ENCODE measurements at places on chromosomes 4 and X.

- no peak for DNase-seq
These were observed 329.9 kb downstream of the ARHGAP10 start for GRCh38 chr4:148061795-148062194.

GRCh38 chr4:22670956-22671355, 21.8 kb upstream of the GBA3 start:
- DNase-seq = no peak

DNA sequence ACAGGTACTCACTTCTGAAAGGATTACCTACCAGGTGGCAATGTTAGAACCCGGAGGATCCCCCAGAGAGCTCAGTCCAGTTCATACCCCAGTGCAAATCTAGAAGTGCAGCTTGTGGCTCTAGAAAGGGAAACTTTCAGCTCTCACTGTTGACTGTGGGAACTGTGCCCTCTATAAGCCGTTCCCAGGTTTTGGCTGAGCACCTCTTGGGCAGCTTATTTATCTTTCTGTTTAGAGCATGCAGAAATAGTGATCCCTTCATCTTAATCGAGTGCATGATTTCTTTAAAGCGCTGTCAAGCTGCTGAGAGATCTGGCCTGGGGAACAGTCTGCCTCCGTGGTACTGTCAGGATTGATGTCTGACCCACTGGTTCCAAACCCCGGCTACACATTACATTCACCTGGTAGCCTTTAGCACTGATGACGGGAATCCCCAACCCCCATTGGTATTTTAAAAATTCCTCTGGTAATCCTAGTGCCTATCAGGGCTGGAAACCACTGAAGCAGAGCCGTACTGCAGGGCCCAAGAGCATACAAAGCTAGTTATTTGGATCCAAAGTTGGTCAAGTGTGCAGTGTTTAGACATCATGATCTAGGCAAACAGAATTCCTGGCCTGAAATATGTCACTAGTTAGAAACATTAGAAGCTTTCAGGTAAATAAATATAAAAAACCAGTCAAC, 103.2 kb downstream of the KLHL8 start:
- no peak for DNase-seq

GRCh38 chr4:7425124-7425523, 9.6 kb downstream of the PSAPL1 start:
- DNase-seq = no peak

DNA sequence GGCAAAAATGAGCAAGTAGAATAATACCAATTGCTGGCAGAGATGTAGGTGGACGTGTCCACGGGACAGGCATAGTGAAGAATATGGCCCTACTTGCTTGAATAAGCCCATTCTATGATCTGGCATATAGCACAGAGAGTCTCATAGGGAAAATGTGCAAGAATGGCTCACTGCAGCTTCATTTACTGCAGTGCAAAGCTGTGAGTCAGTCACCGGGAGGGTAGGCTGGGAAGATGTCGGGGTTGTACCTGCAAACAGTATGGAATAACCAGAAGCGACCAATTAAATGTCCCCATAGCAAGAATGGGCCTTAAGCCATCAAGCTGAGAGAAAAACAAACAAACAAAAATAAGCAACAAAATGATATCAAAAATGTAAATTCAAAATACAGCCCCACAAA, 74.3 kb downstream of the DHX15 start:
- no peak for DNase-seq

GRCh38 chr4:52143815-52144214, 92.7 kb downstream of the SPATA18 start:
- no peak for DNase-seq

GRCh38 chrX:22136711-22137110, 104.6 kb downstream of the PHEX start:
- no peak for DNase-seq

- no peak for DNase-seq
These were observed 84.9 kb downstream of the SPCS3 start for GRCh38 chr4:176404621-176405020.

DNA sequence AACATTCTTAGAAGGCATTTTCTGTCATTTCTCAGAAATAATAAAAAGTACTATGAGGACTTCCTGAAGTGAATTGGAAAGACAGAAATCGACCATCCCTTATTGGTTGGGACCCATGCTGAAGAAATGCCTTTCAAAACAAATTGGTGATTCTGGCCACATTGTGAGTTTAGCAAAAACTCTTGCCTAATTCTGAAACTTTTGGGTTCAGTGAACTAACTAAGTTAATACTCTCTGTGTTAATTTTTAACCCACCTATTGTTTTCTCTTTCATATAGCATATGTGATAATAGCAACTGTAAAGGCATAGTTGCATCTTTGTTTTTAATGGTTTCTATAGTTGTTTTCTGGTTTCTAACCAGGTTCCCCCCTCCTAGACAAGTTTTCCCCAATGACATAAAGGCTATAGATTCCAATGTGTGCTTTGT, 129.3 kb upstream of the FAT1 start:
- DNase-seq = no peak

- DNase-seq = no peak
These were observed 50.0 kb downstream of the TET2 start for GRCh38 chr4:105196523-105197145.

- no peak for DNase-seq
These were observed 740.1 kb upstream of the PITX2 start for GRCh38 chr4:111362941-111363361.

- DNase-seq = no peak
These were observed 102.9 kb upstream of the LRPAP1 start for GRCh38 chr4:3634894-3635820.

GRCh38 chr4:61443813-61444510, 243.8 kb downstream of the ADGRL3 start:
- DNase-seq = no peak

GRCh38 chrX:107577933-107578332, 50.4 kb upstream of the PRPS1 start:
- DNase-seq = no peak

DNA sequence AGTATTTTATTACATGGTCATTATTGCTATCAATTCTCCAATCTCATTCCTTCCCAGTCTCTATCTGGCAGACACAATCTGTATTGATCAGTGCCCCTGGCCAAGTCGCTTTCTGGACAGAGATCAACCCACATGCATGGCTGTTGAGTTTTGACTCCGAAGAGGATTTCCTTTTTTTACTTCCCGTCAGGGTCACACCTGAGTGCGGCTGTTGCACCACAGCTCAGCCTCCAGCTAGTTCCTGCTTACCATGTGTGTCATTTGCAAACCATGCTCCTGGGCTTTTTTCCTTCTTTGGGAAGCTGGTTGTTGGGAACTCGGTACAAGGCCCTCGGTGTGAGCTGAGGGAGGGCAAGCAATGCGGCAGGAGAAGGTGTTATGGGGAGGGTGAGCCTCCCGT, 11.7 kb downstream of the MAGED2 start:
- no peak for DNase-seq

GRCh38 chr4:80112236-80112635, 39.2 kb upstream of the ANTXR2 start:
- no peak for DNase-seq

GRCh38 chrX:153739754-153740486, 15.3 kb downstream of the ABCD1 start:
- no peak for DNase-seq

DNA sequence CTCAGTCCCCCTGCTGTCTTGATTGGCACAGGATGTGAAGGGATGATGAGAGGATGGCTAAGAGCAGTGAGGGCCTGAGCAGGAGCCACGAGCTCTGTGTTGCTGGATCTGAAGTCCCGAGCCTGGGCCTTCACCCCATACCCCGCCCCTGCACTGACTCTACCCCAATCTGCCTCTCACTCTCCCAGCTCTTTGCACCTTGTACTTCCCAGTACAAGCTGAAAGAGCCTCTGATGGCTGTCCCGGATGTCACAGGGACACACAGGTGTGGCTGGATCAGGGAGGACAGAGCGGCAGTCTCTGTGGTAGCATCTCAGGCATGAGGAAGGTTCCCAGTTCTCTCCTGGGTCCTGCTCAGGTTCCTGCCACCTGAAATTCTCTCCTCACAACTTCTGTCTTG, 103.6 kb downstream of the CHIC2 start:
- no peak for DNase-seq

- no peak for DNase-seq
These were observed 82.7 kb downstream of the MBNL3 start for GRCh38 chrX:132406106-132406505.

DNA sequence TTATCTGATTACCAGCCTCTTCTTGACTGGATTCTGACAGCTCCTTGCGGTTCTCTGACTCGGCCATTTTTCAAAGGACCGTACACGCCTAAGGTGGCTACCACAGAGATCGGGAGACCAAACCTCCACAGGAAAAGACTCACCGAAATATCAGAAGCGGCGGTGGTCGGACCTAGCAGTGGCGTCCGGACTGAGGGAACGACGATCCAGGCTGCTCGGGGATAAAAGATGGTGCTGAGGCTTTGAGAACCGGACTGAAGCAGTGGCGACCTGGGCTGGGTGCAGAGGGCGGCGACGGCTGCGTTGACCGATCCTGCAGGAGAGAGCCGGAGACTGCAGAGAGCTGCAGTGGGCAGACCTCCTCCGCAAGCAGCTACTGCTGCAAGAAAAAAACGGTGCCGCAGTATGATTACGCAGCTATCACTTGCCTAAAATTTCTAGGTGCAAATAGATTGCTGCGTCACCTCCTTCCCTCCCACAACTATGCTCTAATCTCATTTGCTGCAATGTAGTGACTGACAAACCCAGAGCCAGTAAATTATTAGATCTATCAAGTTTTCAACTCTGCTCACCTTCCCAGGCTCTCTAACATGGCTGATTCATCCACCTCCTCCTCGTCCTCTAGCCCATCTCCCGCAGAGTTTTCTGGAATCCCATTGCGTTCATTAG, at the start of gene NAP1L2:
NAP1L2 (minus strand) TSS at position 426 of the 669 bp plus-strand sequence; CDS start at position 67, 359 bp downstream.
- DNase-seq = peak; percentile 76

GRCh38 chr4:85151371-85151770, 184.9 kb upstream of the WDFY3 start:
- DNase-seq = no peak

GRCh38 chr4:102764901-102765300, 4.1 kb upstream of the MANBA start:
- DNase-seq = no peak

DNA sequence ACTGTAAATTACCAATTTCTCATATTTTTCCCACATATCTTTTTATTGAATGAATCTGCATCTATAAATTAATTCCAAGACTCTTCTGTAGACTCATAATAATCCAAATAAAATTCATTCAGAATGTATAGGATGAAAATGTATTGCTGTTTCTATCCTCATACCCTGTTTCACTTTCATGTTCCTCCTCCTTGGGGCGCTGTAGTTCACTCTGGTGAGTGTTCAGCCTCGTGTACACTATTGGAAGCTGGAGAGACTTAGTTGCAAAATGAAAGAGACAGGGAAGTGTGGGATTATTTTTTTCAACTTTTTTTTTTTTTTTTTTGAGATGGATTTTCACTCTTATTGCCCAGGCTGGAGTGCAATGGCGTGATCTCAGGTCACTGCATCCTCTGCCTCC, 296.1 kb downstream of the TLL1 start:
- no peak for DNase-seq

- DNase-seq = no peak
These were observed 25.1 kb upstream of the SH3RF1 start for GRCh38 chr4:169295822-169296221.

DNA sequence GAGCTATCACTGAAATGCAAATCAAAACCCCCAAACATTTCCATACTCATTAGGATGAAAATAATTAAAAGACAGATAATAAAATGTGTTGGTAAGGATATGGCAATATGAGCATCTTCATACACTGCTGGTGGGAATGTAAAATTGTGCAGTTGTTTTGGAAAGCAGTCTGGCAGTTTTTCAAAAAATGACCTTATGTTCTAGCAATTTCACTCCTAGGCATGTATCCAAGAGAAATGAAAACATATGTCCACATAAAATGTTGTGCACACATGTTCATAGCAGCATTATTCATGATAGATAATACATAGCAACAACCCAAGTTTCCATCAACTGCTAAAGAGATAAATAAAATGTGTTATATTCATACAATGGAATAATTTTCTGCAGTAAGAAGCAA, 14.8 kb upstream of the GPRASP2 start:
- DNase-seq = no peak

- DNase-seq = no peak
These were observed 8.0 kb downstream of the HHIP start for GRCh38 chr4:144653781-144654545.
